HEK293T (cell line): ENCODE measurements at places on chromosomes 3 and 15.

- no peak for DNase-seq
Observed at GRCh38 chr3:108755686-108756085, 1.5 kb downstream of the RETNLB start.

- DNase-seq = no peak
Observed at GRCh38 chr3:72744330-72744729, 103.9 kb downstream of the SHQ1 start.

DNA sequence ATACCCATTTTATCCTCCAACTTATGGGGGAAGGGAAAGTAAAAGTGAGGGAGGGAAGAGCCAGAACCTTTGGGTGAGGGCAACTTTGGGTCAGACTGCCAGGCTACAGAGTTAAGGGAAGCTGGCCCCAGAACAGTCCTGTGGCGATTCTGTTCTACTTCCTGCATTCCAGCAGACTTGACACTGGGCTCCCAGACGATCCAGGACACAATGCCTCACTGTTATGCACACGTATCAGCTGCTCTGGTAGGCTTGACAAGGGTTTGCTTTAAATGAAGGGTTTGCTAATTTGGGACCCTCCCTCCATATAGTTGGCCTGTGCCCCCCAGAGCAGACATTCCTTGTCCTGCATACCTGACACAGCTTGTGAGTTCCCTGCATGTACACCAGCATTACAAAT is 10.7 kb downstream of the GORASP1 start:
- DNase-seq = no peak

GRCh38 chr15:66241087-66241907 is 12.3 kb downstream of the MEGF11 start:
- no peak for DNase-seq

DNA sequence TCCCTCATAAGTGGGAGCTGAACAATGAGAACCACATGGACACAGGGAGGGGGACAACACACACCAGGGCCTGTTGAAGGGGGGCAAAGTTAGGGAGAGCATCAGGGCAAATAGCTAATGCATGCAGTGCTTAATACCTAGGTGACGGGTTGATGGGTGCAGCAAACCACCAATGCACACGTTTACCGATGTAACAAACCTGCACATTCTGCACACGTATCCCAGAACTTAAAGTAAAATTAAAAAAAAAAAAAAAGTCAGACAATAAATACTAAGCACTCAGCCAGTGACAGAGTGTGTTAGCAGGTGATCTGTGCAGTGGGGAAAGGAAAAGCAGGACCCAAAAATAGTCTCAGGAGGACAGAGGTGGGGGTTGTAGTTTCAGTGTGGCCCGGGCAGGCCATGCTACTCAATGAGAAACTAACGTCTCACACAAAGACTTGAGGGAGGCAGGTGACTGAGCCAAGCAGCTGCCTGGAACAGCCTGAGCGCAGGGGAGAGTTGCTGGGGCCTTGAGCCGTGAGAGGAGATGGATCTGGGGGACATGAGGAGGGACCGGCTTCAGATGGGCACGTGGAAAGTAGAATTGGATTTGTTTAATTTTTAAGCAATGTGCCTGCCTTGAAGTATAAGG is 18.4 kb downstream of the ANKDD1A start:
- no peak for DNase-seq

DNA sequence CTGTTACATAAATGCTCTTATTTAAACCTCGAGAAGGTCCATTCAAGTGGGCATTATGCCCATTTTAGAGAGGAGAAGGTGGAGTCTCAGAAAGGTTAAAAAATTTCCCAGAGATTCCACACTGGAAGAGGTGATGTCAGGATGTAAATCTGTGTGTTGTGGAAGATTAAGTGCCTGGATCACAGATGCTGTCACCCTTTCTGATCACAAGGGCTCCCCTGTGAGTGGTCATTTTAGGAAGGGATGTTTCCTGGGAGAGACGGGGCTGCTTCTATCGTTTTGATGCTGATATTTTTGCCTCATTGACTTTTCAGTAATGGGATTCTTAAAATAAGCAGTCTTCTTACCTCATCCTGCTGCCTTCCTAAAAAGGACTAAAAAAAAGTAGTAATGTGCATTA is 132.5 kb downstream of the CLSTN2 start:
- DNase-seq = no peak
